ENCODE measurements at places on chromosomes 3 and 15.

DNA sequence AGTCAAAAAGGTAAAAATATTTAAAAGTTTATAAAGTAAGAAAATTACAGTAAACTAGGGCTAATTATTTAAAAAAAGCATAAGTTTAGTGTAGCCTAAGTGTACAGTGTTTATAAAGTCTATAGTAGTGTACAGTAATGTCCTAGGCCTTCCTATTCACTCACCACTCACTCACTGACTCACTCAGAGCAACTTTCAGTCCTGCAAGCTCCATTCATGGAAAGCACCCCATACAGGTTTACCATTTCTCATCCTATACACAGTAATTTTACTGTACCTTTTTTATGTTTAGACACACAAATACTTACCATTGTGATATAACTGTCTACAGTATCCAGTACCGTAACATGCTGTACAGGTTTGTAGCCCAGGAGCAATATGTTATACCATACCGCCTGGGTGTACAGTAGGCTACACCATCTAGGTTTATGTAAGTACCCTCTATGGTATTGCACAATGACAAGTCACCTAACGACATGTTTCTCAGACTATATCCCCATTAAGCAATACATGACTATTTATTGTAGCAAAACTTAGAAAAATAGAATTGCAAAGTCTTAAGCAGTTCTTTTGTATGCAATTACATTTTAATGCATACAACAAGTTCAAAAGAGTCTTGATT, 19.5 kb downstream of the AVEN start:
- DNase-seq: no peak

- DNase-seq: peak; percentile 18
These were observed at the start of gene P2RY1 for GRCh38 chr3:152834776-152835600. Gene P2RY1, plus strand, starts transcription at chr3:152835131. Its CDS starts 652 bp downstream, at chr3:152835783.

- DNase-seq: no peak
These were observed 150.1 kb downstream of the MEX3B start for GRCh38 chr15:81895723-81896122.

- DNase-seq: no peak
These were observed 108.1 kb downstream of the TPRA1 start for GRCh38 chr3:127482216-127483004.

GRCh38 chr3:126083138-126083445, 832 bp downstream of the SLC41A3 start:
- DNase-seq: no peak

GRCh38 chr3:106534206-106534605, 665.4 kb upstream of the CBLB start:
- DNase-seq: no peak

GRCh38 chr15:81002331-81003096, 1.8 kb downstream of the TLNRD1 start:
- DNase-seq: no peak

DNA sequence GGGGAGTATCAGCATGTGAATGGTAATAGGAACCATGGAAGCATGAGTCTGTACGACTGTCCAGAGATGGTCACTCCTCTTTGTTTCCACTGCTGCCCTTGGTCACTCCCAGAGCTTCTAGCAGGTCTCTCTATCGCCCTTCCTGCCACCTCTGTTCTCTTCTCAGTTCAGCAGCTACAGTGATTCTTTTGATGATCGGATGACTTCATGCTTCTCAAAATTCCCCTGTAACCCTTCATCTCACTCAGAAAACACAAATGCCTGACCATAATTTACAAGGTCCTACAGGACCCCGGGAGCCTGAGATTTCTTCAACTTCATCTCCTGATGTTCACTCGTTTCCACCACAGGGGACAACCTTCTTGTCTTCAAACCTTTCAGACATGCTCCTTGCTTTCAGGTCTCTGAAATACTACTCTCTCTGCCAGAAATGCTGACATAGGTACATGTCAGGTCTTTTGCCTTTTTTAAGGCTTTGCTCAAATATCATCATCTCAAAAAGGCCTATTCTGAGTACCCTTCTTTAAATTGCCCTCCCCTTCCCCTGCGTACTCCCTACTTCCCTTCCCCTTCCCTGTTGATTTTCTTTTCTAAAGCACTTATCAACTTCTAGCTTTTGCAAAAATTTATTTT, 42.1 kb upstream of the BHLHE40 start:
- DNase-seq: no peak

- DNase-seq: no peak
These were observed 133.7 kb downstream of the FOXB1 start for GRCh38 chr15:60137711-60138396.

- no peak for DNase-seq
These were observed 954.2 kb downstream of the CADM2 start for GRCh38 chr3:85912980-85913379.

DNA sequence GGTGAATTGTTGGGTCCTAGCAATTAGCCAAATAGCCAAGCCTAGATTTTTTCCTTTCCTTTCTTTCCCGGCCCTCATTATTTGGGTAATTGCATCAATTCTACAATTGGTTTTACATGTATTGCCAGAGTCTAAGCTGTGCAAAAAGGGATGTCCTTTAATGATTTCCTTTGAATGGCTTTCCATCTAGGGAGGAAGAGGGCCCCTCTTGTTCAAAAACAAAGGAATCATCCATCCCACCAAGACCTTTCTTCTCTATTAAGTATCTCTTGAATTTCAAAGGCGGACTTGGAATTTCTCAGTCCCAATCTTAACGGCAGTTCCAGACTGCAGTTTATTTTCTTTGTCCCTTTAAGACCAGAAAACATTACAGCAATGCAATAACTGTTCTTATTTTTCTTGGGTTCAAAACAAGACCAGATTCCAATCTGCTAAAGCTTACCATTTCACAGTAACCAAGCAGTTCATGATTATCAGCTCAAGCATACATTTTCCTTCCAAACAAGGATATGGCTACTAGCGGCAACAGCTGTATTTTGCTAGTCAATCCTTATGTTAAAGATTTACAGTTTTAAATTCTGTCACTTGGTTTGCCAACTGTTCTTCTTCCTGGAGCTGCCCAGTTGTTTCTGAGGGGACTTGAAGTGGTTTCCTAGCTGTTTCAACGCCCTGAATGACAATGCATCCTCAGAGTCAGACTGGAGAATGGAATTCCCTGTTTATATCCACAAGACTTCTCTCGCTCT, 91.4 kb upstream of the LRIG1 start:
- DNase-seq: no peak

GRCh38 chr3:126399351-126399735, 4.6 kb downstream of the CFAP100 start:
- no peak for DNase-seq

- no peak for DNase-seq
These were observed 223.1 kb upstream of the CTNNB1 start for GRCh38 chr3:40976241-40976640.

- no peak for DNase-seq
These were observed 14.1 kb downstream of the APH1B start for GRCh38 chr15:63291507-63291906.

DNA sequence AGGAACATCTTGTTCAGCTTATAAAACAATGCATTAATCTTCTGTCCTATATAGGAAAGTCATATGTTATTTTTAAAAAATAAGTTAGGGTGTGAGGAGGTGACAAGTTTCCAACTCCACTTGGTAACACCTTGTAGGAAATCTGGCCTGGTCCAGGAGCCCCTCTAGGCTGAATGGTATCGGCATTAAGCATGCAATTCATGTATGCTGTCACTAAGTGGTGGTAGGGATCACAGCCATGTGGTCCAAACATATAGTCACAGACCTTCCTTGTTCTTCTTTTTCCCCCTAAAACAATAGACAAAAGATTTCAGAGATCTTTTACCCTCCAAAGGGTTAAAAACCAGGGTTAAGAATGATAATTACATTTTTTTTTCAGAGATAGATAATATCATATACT, 4.2 kb upstream of the APBA2 start:
- no peak for DNase-seq

DNA sequence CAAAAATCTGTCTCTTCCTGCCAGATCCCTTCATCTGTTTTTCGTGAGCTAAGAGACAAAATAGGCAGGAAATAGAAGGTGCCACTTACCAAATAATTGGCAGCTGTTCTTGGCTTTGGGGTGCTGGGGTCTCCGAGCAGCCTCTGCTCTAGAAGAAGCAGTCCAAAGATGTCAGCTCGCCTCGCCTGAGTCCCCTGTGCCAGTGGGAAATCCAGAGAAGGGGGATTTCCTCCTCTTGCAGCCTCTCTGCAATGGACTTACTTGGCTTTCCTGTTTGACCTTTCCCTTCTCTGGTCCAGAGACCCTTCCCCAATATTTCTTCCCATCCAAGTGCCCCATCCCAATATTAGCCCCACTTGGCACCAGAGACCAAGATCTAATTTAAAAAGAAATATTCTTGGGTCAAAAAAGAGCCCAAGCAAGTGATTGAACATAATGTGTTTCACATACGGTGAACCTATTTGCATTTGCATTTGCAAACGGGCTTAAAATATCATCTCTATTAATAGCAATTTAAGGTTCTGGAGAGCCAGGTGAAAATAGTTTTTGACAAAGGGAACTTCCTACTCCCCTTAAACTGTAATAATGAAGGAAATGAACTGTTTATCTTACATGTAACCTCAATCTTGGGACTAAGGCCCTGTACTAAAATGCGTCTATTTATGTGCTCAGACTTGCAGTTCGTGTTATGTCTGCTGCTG, 23.2 kb downstream of the CD86 start:
- DNase-seq: no peak

DNA sequence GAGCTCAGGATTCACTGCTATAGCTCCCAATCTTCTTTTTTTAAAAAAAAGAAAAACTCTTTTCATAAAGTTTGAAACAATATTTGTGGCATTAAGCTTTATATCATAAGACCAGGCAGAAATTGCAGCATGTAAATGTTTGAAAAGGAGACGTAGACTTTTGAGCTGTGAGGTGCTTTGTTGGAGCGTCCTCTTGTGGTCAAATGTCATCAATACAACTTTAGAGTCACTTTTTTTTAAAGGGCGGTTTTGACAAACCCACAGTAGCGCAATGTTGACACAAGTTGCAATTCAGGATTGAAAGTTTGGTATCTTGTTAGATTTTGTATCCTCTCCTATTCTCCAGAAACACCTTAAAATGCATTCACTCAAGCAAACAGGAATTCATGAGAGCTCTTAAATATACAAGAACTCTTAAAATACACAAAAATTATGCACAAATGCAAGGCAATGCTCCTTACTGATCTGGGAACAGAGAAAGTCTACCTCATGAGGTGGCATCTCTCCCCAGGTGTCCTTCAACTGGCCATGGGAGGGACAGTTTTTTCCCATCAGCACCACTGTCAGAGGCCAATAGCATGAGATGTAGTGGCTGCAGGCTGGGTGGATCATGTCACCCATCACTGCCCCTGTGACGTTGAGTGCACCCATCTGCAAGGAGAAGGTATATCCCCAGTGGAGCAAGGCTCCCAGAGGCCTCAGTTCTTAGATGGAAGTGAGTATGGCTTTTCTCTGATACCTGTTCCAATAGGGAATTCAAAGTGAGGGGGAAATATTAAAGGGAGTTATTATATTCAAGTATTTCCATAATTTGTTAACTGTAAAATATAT, 70.7 kb downstream of the ANXA2 start:
- peak; percentile 73 for DNase-seq

DNA sequence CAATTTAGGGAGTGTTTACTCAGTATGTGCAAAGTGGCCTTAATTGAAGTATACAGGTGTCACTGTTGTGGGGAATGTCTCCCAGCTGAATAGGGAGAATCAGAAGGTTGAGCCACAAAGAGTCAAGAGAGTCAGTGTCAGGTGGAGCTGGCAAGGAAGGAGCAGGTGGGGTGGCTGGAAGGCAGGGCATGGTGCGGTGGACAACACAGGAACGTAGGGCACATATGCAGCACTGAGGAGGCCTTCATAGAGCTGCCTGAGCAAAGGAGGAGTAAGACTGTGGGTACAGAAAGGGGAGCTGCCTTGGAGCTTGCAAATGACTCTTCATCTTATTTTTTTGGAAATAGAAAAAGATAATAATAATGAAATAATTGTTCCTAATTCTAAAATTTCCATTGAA, 20.0 kb downstream of the ARHGEF3 start:
- DNase-seq: no peak

DNA sequence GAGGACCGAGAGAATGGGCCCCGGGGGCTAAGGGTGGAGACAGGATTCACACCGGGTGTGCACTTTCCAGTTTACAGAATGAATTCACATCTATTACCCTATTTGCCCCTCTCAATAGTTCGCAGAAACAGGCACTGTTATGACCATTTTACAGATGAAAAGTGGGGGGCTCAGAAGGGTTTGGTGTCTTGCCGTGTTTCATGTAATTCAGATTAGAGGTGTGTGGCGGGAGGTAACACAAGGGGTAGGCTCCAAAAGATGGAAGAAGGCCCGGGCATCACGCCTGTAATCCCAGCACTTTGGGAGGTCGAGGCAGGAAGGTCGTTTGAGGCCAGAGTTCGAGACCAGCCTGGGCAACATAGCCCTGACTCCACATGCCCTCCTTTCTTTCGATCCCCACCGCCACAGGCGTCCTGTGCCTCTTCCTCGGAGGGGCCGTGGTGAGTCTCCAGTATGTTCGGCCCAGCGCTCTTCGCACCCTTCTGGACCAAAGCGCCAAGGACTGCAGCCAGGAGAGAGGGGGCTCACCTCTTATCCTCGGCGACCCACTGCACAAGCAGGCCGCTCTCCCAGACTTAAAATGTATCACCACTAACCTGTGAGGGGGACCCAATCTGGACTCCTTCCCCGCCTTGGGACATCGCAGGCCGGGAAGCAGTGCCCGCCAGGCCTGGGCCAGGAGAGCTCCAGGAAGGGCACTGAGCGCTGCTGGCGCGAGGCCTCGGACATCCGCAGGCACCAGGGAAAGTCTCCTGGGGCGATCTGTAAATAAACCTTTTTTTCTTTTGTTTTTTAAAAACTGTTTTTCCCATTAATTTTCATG, 3.4 kb downstream of the DUOXA2 start:
- DNase-seq: no peak

DNA sequence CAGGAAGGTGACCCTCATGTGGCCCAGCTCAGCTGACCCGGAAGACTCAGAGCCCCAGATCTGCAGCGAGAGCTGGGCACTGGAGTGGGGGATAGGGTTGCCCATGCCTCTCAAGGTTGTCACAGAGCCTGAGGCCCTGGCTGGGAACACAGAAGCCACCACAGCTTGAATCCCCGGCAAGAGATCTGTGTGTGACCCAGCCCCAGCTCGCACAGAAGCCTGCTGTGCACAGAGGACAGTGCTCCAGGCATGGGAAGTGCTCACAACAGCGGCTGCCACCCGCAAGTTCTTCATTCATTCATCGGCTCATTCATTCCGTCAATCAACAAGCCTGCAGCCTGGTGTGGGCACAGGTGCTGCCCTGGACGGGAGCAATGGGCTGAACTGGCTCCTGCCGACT, 36.4 kb downstream of the DNAJB8 start:
- no peak for DNase-seq

- no peak for DNase-seq
These were observed 33.9 kb downstream of the DOCK3 start for GRCh38 chr3:50708620-50709019.

- no peak for DNase-seq
These were observed 354.8 kb upstream of the C2CD4B start for GRCh38 chr15:62519900-62520299.

GRCh38 chr3:42698216-42698910, 4.2 kb downstream of the HHATL start:
- no peak for DNase-seq

Measured in NCI-H1436 (cell line).